ENCODE measurements at places on chromosomes 1 and 21.

GRCh38 chr1:163168053-163168452 is 34.7 kb downstream of the RGS5 start:
- DNase-seq, result no peak

- DNase-seq, result no peak
Measured at GRCh38 chr1:41419584-41420295, 58.5 kb downstream of the FOXO6 start.

DNA sequence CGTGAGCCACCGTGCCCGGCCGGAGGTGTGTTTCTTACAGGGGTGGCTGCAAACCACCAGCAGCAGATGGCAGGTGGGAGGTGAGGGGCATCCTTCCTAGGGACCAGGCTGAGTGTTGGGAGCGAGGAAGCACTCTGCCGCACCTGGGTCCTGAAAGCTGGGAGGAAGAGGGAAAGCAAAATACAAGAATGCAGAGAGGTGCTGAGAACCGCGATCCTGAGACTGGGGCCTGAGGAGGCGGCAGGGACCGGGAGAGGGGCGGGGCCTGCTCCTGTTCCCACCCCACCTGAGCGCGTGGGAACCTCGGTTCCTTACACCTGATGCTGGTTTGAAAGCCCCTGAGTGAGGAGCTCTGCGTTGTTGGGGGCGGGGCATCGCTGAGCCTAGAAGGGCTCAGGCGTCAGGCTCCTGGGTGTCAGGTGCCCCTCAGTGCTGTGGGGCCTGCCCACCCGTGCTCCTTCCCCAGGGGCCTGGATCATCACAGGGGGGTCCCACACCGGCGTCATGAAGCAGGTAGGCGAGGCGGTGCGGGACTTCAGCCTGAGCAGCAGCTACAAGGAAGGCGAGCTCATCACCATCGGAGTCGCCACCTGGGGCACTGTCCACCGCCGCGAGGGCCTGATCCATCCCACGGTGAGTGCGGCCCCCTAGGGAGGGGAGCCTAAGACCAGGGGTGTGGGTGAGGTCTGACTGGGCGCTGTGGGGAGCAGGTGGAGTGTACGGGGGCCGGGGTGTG is 15.5 kb downstream of the TRPM2 start:
- DNase-seq, result no peak

DNA sequence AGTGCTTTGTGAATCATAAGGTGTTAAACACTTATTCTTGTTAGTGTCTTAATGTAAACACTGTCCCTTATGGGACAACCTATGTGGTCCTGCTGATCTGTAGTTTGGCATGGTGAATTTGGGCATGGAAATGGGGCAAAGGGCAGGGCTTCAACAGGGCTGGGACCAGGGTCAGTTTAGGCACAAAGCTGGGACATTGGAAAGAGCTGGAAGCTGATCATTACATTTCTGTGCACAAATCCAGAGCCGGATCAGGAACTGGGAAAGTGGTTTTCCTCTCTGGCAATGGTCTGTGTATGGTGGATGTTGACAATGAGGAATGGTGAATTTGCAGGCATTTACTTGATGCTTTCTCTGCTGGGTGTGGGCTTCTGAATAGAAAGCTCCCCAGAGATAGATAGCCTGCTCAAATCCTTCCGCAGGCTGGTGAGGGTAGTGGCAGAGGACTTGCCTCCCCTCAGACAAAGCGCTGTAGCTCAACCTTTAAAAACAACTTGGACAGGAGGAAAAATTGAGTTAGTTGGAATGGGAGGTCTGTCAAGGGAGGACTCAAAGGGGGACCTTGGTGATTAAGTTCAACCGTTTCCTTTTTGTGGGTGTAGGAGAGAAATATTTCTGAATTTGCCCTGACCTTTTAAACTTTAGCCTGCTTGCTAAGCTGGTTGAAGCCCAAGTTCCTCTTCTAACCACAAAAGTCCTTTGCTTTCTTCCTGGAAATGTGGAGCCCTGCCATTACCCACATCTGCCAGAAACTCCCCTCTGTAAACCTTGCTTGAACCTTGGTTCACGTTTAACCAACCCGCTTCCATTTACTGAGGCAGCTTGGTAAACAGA is 35.3 kb downstream of the HLX start:
- DNase-seq, result no peak

DNA sequence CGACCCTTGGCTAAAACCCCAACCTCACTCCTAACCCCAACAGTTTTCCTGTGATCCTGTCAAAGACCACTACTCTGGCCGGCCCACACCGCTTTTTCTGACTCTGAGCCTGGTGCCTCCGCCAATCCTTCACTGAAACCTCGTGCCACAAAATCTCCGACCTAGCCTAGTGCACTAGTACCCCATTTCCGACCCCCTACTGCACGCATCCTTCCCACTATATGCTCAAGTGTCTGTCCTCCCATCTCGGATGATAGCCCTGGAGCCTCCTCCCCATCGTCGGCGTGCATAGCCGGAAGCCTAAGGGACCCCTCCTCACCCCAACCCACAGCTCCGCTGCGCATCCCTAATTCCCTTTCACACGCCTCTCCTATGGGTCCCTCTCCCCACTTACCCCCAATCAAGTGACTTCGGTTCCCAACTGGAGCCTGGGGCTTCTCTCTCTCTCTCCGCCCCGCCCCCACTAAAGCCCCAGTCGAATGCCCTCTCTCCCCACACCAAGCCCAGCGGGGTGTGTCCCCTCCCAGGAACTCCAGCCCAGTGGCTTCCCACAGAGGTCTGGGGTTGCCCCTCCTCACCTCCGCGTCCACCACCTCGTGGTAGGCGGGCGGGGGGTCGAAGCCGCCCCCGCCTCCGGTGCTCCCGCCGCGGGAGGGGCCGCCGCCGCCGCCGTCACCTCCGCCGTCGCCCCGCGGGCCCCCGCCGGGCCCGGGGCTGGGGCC is 791 bp downstream of the USP24 start:
- DNase-seq, result peak; percentile 26

DNA sequence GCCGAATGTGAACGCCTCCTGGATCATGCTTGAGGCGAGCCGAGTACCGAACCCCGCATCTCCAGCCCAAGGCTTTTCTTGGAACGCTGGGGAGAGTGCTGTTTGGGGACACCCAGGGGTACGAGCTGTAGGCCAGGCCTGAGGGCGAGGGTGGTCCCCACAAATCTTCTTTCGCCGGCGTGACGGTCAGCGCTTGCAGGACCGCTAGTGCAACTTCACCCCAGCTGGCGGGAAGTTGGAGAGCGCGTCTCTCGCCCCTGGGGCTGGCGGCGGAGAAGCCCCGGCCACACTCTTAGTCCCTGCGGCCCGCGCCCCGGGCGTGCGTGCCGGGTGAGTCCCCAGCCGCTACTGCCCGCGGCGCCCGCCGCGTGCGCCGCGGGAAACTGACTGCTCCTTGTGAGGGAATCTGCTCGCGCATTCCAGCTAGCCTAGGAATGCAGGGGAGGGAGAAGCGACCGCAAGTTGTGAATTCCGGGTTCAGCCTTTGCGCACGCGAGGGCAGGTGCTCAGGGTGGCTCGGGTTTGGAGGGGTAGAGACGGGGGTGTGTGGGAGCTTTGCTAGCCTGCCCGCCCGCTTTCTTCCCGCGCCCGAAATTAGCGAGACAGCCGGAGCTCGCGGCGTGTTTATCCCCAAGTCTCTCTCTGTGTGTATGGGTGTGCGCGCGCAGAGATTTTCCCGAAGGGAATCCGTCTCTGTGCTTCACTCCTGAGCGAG is 884 bp downstream of the LHX4 start:
- DNase-seq, result no peak

Data from activated T-helper 1 cell treated with anti-CD3 and anti-CD28 coated beads, Interleukin-2, amount 50 U/mL, for 16 hours (primary cell).